Effector memory CD4-positive, alpha-beta T cell (primary cell): ENCODE measurements at places on chromosomes 2 and 18.
A peak's percentile ranks its signal among the peaks of the same experiment; 100 is the strongest.

GRCh38 chr18:74282755-74283554 lies 8.8 kb downstream of the CYB5A start:
- H3K4me1 ChIP-seq: no peaks in the 10 kb centered on the region
- no peaks in the 10 kb centered on the region for H3K27me3 ChIP-seq
- no peak overlapping the region for H3K27ac ChIP-seq
- no peak for DNase-seq
- no peak overlapping the region for H3K4me3 ChIP-seq
- no peaks in the 10 kb centered on the region for H3K36me3 ChIP-seq

GRCh38 chr2:222033541-222033940 lies 265.3 kb downstream of the PAX3 start:
- no peak for DNase-seq
- H3K36me3 ChIP-seq: no peaks in the 10 kb centered on the region
- H3K4me1 ChIP-seq: no peaks in the 10 kb centered on the region
- H3K27me3 ChIP-seq: no peaks in the 10 kb centered on the region

- peaks cover 7% of the 10 kb centered on the region for H3K4me1 ChIP-seq
- H3K4me3 ChIP-seq: no peak overlapping the region
- no peaks in the 10 kb centered on the region for H3K36me3 ChIP-seq
Measured at GRCh38 chr18:32081881-32082280, 9.8 kb upstream of the RNF138 start.

DNA sequence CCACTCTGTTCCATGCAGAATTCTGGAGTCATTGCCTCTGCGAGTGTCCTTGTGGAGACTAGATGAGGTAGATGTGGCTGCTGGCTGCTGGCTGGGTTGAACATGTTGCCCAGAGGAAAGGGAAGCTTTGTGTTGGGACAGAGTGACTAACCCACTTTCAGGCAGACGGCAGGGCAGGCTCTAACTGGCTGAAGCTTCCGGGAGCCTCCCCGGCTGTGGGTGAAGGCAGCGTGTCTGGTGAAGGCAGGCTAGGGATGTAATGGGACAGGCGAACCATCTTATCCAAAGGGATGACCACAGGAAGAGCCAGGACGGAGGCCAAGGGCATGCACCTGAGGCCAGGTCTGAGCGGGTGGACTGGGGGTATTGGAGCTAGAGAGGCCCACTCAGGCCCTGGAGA lies 16.0 kb downstream of the ASPRV1 start:
- no peaks in the 10 kb centered on the region for H3K27me3 ChIP-seq
- peaks cover 20% of the 10 kb centered on the region for H3K4me1 ChIP-seq
- no peak for DNase-seq
- no peak overlapping the region for H3K4me3 ChIP-seq
- peaks cover 21% of the 10 kb centered on the region for H3K36me3 ChIP-seq

DNA sequence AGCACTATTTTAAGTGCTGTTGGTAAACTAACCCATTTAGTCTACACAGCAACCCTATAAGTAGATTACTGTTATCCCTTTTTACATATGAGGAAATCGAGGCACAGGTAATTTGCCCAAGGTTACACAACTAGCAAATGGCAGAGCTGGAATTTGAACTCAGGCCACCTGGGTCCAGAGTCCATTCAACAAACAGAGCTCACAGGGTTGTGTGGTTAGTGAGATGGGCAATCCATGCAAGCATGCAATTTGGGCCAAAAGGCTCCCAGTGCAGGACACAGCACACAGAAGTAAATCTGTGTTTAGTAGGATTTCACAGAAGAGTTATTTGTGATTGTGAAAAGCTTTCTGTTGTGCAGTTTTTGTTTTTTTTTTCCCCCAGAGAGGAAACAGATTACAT lies 187.8 kb upstream of the MSH6 start:
- H3K27ac ChIP-seq: no peak overlapping the region
- H3K4me1 ChIP-seq: no peaks in the 10 kb centered on the region
- H3K27me3 ChIP-seq: no peaks in the 10 kb centered on the region
- no peak for DNase-seq

- no peak overlapping the region for H3K27ac ChIP-seq
- H3K4me1 ChIP-seq: no peaks in the 10 kb centered on the region
- H3K27me3 ChIP-seq: no peaks in the 10 kb centered on the region
- no peak overlapping the region for H3K4me3 ChIP-seq
- no peak for DNase-seq
- H3K36me3 ChIP-seq: no peaks in the 10 kb centered on the region
Measured at GRCh38 chr18:75111760-75112159, 97.2 kb downstream of the PTGR3 start.

GRCh38 chr2:3727397-3728045 lies 24.1 kb downstream of the DCDC2C start:
- no peak for DNase-seq
- H3K4me3 ChIP-seq: no peak overlapping the region
- no peaks in the 10 kb centered on the region for H3K4me1 ChIP-seq
- H3K27ac ChIP-seq: no peak overlapping the region

GRCh38 chr2:150679456-150680120 lies 192.1 kb upstream of the RND3 start:
- no peak overlapping the region for H3K4me3 ChIP-seq
- H3K36me3 ChIP-seq: no peaks in the 10 kb centered on the region
- DNase-seq: no peak
- H3K4me1 ChIP-seq: no peaks in the 10 kb centered on the region
- H3K27ac ChIP-seq: no peak overlapping the region

DNA sequence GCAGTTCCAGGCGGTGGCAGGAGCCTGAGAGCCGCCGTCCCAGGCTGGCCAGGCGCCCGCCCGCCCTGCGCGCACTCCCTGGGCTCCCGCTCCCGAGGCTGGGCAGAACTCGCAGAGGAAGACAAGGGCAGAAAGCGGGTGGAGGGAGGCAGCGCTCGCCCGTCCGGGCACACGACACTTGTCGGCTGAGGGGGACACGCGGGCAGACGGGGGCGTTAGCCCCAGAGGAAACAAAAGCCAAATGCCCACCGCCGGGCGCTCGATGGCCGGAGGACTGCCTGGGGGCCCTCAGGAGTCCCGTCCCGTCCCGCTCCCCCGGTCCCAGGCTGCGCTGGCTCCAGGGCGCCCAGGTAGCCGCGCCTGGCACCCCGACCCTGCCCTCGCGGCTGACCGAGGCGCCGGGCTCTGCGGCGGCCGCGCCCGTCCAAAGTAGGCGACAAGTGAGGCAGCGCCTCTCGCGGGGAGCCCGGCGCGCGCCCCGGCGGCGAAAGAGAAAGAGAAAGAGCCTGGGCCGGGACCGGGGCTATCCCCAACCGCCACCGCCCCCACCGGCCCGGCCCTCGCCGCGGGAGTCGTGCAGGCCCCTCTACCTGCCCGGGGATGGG lies 491 bp downstream of the L3MBTL4 start:
- no peak for DNase-seq
- H3K36me3 ChIP-seq: no peaks in the 10 kb centered on the region
- H3K4me3 ChIP-seq: no peak overlapping the region
- H3K4me1 ChIP-seq: no peaks in the 10 kb centered on the region

GRCh38 chr2:45180033-45180746 lies 170.9 kb upstream of the SIX2 start:
- H3K4me1 ChIP-seq: no peaks in the 10 kb centered on the region
- no peaks in the 10 kb centered on the region for H3K27me3 ChIP-seq
- no peak for DNase-seq
- no peaks in the 10 kb centered on the region for H3K36me3 ChIP-seq

DNA sequence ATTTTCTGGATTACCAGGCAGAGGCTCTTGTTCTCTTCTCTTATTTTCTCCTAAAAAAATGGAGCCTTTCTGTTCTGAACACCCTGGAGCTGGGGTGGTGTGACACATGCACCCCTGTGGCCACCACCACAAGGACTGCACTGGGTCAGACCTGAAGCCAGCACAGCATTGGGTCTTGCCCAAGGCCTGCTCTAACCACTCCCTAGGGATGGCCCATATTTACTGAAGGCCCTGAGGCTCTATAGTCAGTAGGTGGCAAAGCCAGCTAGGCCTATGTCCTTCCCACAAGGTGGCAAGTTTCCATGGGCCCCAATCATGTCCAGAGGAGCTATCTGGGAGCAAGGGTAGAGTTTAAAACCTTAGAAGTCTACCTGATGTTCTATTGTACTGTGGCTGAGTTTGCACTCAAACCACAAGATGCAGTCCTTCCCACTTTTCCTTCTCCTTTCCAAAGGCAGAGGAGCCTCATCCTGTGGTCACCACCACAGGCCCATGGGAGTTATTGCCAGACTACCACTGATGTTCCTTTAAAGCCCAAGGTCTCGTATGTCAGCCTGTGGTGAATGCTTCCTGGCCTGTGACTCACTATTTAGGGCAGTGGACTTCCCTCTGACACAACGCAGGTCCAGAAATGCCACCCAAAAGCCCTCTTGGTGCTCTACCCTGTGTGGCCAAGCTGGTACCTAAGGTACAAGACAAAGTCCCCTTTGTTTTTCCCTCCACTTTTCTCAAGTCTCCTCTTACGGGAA lies 15.0 kb upstream of the FMNL2 start:
- H3K4me3 ChIP-seq: no peak overlapping the region
- no peaks in the 10 kb centered on the region for H3K4me1 ChIP-seq
- no peaks in the 10 kb centered on the region for H3K36me3 ChIP-seq
- no peak overlapping the region for H3K27ac ChIP-seq
- H3K27me3 ChIP-seq: no peaks in the 10 kb centered on the region
- no peak for DNase-seq

DNA sequence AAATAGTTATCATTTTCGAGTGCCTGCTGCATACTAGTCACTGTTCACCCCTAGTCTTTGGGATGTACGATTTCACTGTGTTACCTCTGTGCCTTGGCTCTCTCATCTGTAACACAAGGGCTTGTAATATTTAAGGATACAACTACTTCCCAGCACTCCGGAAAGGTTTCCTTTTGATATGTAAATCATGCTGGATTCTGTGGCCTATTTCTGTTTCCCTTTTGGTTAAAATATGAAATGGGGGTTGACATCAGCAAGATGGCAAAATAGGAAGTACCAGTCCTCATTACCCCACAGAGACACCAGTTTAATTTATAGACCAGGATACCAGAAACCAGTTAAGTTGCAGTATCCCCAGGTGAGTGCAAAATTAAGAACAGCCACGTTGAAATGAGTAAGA lies 23.5 kb downstream of the PSMG2 start:
- DNase-seq: no peak
- H3K27ac ChIP-seq: no peak overlapping the region
- no peaks in the 10 kb centered on the region for H3K4me1 ChIP-seq
- peaks cover 20% of the 10 kb centered on the region for H3K36me3 ChIP-seq

- DNase-seq: no peak
- H3K4me1 ChIP-seq: no peaks in the 10 kb centered on the region
- no peaks in the 10 kb centered on the region for H3K36me3 ChIP-seq
Measured at GRCh38 chr2:57450170-57450569, 596.4 kb upstream of the VRK2 start.

DNA sequence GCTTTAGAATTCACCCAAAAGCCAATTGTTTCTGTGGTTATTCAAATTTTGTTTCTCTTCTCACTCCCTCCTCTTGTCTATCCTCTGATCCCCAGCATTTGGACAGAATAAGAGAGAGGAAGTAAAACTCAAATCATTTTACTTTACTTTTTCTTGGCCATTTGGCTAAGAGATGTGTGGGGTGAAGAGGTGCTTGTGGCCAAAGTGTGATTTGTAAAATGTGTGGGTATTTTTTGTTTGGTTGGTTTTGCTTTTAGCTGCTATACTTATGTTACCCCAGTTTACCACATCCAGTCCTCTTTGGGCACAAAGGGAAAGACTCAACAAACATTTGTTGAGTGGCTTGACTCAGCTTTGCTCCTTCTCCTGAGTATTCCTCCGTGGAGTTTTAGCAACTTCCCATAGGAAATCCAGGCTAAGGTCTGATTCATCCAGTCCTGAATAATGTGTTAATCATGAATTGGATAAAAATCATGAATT lies 109.1 kb upstream of the CYP1B1 start:
- H3K4me3 ChIP-seq: no peak overlapping the region
- H3K27me3 ChIP-seq: no peaks in the 10 kb centered on the region
- no peak overlapping the region for H3K27ac ChIP-seq
- no peak for DNase-seq
- no peaks in the 10 kb centered on the region for H3K4me1 ChIP-seq

GRCh38 chr18:8478166-8478967 lies 130.9 kb upstream of the RAB12 start:
- H3K4me3 ChIP-seq: no peak overlapping the region
- no peak overlapping the region for H3K27ac ChIP-seq
- no peaks in the 10 kb centered on the region for H3K27me3 ChIP-seq
- H3K36me3 ChIP-seq: no peaks in the 10 kb centered on the region
- peak; percentile 15 for DNase-seq
- H3K4me1 ChIP-seq: no peaks in the 10 kb centered on the region

- no peaks in the 10 kb centered on the region for H3K27me3 ChIP-seq
- no peak for DNase-seq
- no peaks in the 10 kb centered on the region for H3K4me1 ChIP-seq
- H3K27ac ChIP-seq: no peak overlapping the region
- H3K36me3 ChIP-seq: no peaks in the 10 kb centered on the region
Measured at GRCh38 chr18:5556310-5556974, 12.6 kb upstream of the EPB41L3 start.

- no peak overlapping the region for H3K27ac ChIP-seq
- no peak for DNase-seq
- H3K4me3 ChIP-seq: no peak overlapping the region
- no peaks in the 10 kb centered on the region for H3K36me3 ChIP-seq
- H3K27me3 ChIP-seq: no peaks in the 10 kb centered on the region
Measured at GRCh38 chr2:178476477-178476876, 1.9 kb downstream of the FKBP7 start.

- peaks cover 64% of the 10 kb centered on the region for H3K27me3 ChIP-seq
- H3K27ac ChIP-seq: no peak overlapping the region
- peaks cover 24% of the 10 kb centered on the region for H3K4me1 ChIP-seq
- no peak for DNase-seq
Measured at GRCh38 chr2:199456383-199457146, 1.2 kb downstream of the SATB2 start.

DNA sequence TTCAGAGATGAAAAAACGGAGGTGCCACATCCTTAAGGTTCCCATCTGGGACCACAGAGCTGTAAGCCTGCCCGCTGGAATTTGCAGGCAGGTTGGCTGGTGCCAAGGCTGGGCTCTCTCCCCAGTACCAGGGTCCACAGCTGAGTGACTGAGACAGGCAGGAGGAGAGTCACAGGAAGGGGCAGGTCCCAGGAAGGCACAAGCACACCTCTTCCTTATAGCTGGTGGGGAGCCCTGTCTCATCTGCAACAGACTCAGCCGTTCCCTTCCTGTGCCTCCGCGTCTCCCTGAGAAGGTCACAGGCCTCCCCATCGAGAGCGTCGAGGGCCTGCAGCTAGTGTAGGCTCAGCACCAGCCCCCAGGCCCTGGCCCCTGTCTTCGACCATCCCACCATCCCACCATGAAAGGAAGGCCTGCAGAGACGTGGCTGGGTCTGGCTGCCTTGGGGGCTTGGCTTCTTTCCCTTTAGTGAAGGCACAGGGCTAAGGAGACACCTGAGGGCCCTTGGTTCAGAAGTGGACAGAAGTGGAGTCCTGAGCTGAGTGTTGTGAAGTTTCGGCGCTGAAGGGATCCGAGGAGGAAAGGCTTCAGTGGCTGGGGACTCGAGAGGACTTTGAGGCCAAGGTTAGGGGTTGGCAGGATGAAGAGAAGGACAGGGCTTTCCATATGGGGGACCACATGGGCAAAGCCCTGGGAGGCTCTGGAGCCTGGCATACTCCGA lies 26.8 kb downstream of the GLI2 start:
- H3K4me1 ChIP-seq: no peaks in the 10 kb centered on the region
- no peak overlapping the region for H3K27ac ChIP-seq
- no peak for DNase-seq
- no peaks in the 10 kb centered on the region for H3K27me3 ChIP-seq
- no peak overlapping the region for H3K4me3 ChIP-seq
